ENCODE measurements at places on chromosomes 4 and X.

DNA sequence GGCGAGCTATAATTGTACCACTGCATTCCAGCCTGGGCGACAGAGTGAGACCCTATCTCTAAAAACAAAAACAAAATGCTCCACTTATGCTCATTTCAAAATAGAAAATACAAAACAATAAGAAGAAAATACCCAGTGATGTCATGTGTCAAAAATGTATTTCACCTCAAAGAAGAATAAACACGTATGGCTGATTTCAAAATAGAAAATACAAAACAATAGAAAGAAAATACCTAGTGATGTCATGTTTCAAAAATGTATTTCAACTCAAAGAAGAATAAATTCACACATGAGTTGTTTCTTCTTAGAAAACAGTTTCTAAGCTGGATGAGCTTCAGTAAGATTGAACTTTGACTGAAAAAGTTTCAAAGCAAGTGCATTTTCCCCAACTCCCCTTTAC lies 20.3 kb upstream of the PDCL2 start:
- no peaks in the 10 kb centered on the region for H3K4me1 ChIP-seq
- no peaks in the 10 kb centered on the region for H3K27me3 ChIP-seq
- H3K27ac ChIP-seq: no peak overlapping the region
- H3K4me3 ChIP-seq: no peak overlapping the region

DNA sequence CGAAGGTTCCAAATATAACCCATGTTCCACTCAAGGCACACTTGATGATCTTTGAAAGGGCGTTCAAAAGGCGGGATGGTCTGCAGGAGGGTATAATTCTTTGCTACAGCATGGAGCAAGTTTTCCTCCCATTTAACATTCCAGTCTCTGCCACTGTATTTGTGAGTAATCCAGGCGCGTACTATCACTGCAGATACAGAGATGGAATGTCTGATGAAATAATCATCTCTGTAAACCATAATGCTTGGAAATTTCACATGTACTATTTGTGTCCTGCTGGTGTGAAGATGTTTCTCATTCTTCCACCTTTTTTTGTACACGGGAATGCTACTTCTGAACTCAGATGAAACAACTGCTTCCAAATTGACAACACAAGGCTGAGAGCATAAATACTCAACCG lies 15.5 kb downstream of the SEL1L3 start:
- H3K36me3 ChIP-seq: no peaks in the 10 kb centered on the region
- H3K27ac ChIP-seq: no peak overlapping the region
- peaks cover 4% of the 10 kb centered on the region for H3K4me1 ChIP-seq
- H3K27me3 ChIP-seq: no peaks in the 10 kb centered on the region

GRCh38 chrX:102950908-102951866 lies 14.1 kb downstream of the RAB40AL start:
- H3K27me3 ChIP-seq: no peaks in the 10 kb centered on the region
- no peaks in the 10 kb centered on the region for H3K4me1 ChIP-seq
- no peak overlapping the region for H3K27ac ChIP-seq
- no peaks in the 10 kb centered on the region for H3K36me3 ChIP-seq

- DNase-seq: no peak
- no peaks in the 10 kb centered on the region for H3K36me3 ChIP-seq
- H3K4me3 ChIP-seq: no peak overlapping the region
- H3K27ac ChIP-seq: no peak overlapping the region
- H3K27me3 ChIP-seq: no peaks in the 10 kb centered on the region
These were observed 231.1 kb upstream of the CENPE start for GRCh38 chr4:103429283-103429682.

GRCh38 chrX:150436195-150436594 lies 73.1 kb downstream of the MAMLD1 start:
- no peaks in the 10 kb centered on the region for H3K36me3 ChIP-seq
- H3K4me3 ChIP-seq: no peak overlapping the region
- H3K27ac ChIP-seq: no peak overlapping the region
- no peak for DNase-seq
- H3K27me3 ChIP-seq: no peaks in the 10 kb centered on the region

GRCh38 chr4:1409079-1409478 lies 2.8 kb upstream of the NKX1-1 start:
- no peak overlapping the region for H3K27ac ChIP-seq
- no peaks in the 10 kb centered on the region for H3K36me3 ChIP-seq
- H3K4me3 ChIP-seq: no peak overlapping the region
- H3K4me1 ChIP-seq: peaks cover 38% of the 10 kb centered on the region
- DNase-seq: no peak

- no peak overlapping the region for H3K27ac ChIP-seq
- DNase-seq: no peak
- H3K4me1 ChIP-seq: no peaks in the 10 kb centered on the region
- H3K36me3 ChIP-seq: no peaks in the 10 kb centered on the region
These were observed 12.3 kb upstream of the PCDH10 start for GRCh38 chr4:133136833-133137232.

- no peak for DNase-seq
- H3K36me3 ChIP-seq: no peaks in the 10 kb centered on the region
- H3K27ac ChIP-seq: no peak overlapping the region
- H3K4me3 ChIP-seq: no peak overlapping the region
- H3K27me3 ChIP-seq: no peaks in the 10 kb centered on the region
These were observed 64.2 kb downstream of the PACRGL start for GRCh38 chr4:20764366-20764992.

All from esophagus muscularis mucosa (tissue), 4 donors.